Activated T-cell treated with anti-CD3 and anti-CD28 coated beads for 4 hours (primary cell): ENCODE measurements at places on chromosomes 4 and X.

DNA sequence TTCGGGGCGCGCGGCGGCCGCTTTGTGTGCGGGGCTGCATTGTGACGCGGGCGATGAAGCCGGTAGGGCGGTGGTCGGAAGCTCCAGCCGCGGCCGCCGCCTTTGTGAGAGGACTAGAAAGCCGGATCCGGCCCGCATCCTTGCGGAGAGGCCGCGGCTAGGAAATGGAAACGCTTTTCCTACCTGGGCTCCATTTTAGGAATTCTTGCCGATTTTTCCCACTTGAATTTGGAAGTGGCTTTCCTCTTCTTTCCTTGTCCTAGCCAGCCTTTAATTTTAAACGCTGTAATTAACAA, 708 bp downstream of the TMSB4X start:
- DNase-seq = no peak

DNA sequence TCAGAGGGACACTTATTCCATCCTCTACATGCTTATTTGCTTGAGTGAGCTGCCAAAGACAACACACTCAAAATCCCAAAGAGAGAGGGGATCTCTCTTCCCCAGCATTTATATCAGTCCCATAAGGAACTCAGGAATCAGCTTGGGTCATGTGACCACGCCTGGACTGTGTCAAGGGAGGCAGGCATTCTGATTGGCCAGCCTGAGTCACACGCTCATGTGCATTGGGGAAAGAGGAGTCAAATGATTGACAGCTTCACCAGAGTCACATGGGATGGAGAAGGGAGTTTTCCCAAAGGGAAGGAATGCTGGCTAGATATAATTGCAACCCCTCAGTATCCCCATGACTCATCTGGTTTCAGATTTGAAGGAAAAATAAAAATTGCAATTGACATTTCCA, 49.0 kb downstream of the RWDD4 start:
- DNase-seq = no peak

GRCh38 chr4:111633663-111634266, 511.5 kb upstream of the FAM241A start:
- no peak for DNase-seq

DNA sequence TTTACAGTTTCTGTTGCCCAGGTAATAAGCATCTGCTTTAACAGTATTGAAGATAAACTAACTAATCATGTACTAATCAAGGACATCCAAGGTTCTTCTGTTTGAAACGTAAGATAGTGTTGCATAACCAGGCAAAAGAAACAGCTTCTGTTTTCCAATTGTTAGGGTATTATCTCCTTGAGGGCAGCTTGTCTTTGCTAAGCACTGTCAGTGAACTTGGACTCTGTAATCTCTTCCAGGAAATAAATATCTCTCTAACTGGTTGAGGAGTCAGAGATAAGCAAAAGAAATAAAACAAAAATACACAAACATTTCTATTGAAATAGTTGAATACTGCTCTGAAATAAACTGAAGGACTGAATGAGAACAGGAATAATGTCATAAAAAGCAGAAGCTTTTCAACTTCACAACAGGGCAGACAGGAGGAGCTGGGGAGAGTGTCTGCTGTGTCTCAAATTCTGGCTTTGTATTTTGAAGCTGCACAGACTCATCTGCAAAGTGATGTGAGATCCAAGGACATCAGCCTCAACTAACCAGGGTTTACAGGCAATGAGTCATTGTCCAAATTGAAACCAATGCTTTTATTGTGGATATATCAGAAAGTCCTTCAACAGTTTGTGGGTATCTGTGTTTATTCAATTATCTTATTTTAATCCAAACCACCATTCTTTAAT, 1253.0 kb upstream of the PCDH7 start:
- no peak for DNase-seq

DNA sequence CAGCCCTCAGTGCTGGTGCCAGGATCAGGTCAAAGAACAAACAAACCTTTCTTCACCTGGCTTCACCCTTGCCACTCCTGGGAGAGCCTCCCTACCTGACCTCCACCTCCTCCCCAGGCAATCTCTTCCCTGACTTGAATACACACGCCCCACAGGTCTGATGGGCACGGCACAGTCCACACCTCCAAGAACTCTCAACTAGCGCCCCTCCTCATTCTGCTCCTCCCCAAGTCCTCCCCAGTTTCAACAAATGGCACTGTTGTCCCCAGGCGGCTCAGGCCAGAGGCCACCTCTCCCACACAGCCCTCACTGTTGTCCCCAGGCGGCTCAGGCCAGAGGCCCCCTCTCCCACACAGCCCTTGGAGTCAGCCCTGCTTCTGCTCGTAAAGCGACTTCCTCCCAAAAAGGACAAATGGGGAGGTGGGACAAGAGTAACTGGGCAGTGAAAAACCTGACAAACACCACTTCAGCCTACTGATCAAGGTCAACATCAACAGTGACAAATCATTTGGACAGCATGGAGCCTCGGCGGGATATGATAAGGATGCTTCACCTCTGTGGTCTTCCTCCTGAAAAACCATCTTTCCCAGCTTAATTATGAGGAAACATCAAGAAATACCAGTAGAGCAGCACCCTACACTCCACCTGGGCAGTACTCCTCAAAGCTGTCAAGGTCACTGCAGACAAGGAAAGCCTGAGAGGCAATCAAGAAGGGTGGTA, 2.9 kb downstream of the LETM1 start:
- DNase-seq = no peak

GRCh38 chrX:99266255-99266654, 1143.8 kb downstream of the PCDH19 start:
- no peak for DNase-seq

GRCh38 chr4:127162741-127163140, 470.0 kb upstream of the INTU start:
- DNase-seq = no peak

- no peak for DNase-seq
These were observed 87.0 kb downstream of the RNF150 start for GRCh38 chr4:141046255-141046654.

DNA sequence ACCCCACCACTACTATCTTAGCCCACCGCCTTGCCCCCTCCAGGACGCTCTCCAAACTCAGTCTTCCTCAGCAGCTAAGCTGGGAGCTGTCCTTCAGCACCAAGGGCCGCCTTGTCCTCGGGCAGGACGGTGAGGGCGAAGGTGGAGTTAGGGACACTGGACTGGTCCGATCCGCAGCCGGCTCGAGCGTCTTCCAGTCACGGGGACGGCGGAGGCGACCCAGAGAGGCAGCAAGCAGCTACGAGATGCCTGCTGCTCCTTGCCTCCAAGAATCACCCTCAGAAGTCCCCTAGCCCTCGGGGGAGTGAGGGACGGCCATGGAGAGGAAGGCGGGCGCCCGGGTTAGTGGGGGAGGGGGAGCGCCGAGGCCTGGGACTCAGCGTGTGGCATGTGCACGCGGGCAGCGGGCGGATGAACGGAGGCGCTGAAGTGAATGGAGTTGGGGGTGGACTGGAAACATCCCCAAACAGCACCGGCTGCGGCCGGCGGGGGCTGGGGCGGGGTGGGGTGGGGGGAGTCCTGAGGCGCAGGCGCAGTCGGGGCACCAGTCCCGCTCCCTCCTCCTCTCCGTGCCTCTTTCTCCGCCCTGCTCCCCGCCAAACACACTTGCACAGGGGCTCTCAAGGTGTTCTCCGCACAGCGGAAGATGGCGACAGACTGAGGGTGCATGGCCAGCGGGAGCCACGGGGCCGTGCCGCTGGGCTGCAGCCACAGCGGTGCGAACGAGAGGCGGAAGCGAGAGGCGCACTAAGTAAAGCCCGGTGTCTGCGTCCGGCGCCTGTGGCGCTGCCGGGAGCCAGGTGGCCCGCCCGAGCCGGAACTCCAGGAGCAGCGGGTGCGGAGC, at the start of gene NALF2:
TSS of gene NALF2 (plus strand) at position 545 of the 844 bp plus-strand sequence. CDS start 957 bp downstream, outside the sequence.
- DNase-seq = no peak

- DNase-seq = no peak
These were observed 137.0 kb downstream of the PPP3CA start for GRCh38 chr4:101210331-101210730.

DNA sequence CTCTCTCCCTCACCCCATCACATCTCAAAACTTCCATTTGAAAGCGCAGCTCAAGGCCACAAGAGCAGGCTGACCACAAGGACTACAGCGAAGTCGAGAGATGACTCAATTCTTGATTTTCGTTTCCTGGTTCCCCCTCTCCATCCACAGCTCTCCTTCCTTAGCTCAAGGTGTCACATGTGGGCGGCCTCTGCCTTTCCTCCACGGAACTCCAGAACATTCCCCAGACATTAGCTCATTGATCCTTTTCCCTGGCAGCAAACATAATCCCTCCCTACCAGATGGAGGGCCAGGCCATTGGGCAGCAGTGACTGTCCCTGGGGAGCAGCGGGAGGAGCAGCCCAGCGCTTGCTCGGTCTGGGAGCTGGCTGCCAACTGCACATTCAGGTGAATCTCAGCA, 56.3 kb downstream of the CCDC149 start:
- no peak for DNase-seq

DNA sequence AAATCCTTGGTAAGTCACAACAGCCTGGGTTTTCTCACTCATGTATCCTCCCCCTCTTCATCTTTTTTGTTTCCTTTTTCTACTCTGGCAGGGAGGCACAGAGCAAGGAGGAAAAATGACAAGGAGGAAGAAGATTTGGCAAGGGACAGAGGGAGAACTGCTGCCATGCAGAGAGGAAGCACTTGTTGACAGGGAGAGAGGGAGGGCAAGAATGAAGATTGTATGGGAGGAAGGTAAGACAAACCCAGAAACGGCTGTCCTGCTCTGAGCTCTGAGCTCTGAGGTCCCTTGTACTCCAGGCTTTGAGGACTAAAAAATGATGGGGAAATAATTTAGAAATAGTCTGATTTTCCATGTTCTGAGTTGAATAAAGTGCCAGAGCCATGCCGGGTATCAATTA, 123.9 kb downstream of the DCHS2 start:
- no peak for DNase-seq

GRCh38 chr4:75733369-75733768, 9.0 kb downstream of the USO1 start:
- DNase-seq = no peak

GRCh38 chr4:3489451-3489962, 26.4 kb downstream of the DOK7 start:
- no peak for DNase-seq

DNA sequence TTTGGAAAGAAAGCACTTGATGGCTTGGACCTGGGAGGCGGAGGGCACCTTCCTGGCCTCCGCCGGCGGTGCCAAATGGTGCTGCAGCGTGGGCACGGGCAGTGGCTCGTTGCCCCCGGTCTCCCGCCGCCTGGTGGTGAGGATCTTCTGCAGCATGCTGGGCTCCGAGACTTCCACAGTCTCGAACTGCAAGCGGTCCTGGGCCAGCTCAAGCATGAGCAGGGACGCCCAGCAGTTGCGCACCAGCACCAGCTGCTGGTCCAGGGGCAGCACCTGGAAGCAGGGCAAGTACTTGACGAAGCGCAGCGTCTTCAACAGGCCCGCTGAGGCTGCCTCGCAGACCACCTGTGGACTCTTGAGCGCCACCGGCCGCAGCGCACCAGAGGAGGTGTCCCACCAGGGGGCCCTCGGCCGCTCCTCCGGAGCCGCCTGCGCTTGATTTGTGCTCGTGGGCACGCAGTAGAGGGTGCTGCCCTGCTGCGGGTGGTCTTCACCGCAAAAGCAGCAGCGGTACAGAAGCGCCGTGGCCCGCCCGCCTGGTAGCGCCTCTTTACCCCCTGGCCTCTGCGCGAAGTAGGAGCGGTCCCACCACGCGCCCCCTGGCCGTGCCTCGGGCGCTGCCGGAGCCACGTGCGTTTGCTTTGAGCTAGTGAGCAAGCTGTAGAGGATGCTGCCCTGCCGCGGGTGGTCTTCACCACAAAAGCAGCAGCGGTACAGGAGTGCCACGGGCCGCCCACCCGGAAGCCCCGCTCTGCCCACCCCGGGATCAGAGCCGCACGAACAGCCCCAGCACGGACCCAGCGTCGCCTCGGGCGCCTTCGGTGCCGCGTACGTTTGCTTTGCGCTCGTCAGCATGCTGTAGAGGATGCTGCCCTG, 689 bp downstream of the NR0B1 start:
- DNase-seq = no peak

GRCh38 chr4:27046851-27047250, 186.2 kb downstream of the STIM2 start:
- DNase-seq = no peak

- DNase-seq = no peak
These were observed 98.0 kb downstream of the TRAPPC11 start for GRCh38 chr4:183757060-183757459.

DNA sequence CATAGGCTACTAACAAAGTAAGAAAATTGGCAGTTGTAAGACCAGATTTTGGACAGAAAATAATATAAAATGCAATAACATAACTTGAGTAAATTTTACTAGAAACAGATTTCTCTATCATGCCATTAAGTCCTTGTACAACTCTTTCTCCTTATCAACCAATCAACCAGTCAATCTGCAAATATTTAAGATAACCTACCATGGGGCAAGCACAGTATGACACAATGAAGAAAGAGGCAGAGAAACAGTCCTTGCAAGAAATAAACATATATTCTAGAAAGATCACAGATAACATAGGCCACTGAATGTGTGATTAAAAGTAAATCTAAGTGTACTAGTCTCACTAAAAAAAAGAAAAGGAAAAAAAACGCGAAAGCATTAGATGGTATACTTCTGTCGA, 194.8 kb downstream of the PPP3CA start:
- no peak for DNase-seq

GRCh38 chrX:10795721-10796120, 175.3 kb upstream of the MID1 start:
- no peak for DNase-seq

GRCh38 chrX:77603635-77604336, 156.6 kb downstream of the FGF16 start:
- no peak for DNase-seq

DNA sequence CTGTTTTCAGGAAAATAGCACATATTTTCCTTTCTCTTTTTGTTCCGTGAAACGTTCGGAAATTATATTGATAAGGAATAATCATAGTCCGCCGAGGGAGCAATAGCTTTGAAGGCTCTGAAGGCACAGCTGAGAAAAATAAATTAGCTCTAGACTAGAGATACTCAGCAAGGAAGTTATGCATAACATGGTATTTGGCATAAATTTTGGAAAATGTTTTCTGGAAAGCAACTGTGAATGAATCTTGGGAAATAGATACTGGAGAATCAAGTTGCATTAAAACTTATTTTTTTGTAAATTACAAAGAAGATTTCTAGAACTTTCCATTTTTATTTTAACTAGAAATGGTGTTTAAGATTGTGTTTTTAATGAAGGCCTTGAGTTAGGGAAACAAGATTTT, 92.4 kb downstream of the HPRT1 start:
- no peak for DNase-seq
